ENCODE measurements at places on chromosomes 1 and 21. TPM values are rescaled to one million over a fixed set of nuclear protein-coding genes. Genes with fewer than 3 reads are reported as not detected.

The LIPI gene
- total RNA-seq: not detected

The CFHR2 gene
- total RNA-seq: not detected

DNA sequence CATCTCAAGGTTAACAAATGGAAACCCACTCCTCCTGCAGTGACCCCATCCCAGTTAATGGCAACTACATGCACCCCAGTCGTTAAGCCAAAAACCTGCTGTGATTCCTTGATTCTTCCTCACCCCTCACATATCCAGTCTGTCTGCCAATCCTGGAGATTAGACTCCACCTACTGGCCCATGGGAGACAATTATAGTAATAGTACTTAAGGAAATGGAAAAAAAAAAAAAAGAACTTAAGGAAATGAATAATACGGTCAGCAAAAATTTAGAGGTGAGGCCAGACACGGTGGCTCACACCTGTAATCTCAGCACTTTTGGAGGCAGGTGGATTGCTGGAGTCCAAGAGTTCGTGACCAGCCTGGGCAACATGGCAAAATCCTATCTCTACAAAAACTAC is 7.0 kb downstream of the NOL9 start:
- no peak for DNase-seq

DNA sequence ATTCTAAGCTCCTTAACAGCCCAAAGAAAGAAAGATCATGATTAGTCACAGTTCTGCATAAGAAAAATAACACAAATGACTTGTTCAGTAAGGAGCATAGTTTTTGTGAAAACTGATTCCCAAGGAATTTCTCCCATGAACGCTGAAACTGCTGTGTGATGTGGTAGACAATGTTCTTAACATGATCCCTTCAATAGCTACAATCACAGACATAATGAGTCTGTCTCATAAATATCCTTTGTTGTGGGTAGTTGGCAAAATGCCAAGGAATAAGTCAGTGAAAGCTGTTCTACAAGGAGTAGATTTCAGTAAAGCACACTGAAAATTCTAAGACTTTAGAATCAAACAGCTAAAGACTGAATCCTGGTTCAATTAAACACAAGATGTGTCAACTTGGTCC is 404.8 kb downstream of the HLX start:
- DNase-seq: no peak

- peak; percentile 90 for DNase-seq
These were observed 2.5 kb upstream of the HLX start for GRCh38 chr1:220876511-220877376.
